Myometrial cell (primary cell): ENCODE measurements at places on chromosomes 3 and 15. TPM values are rescaled to one million over a fixed set of nuclear protein-coding genes. Genes with fewer than 3 reads are reported as not detected.

The CD200R1L gene
- not detected in 2 replicates for total RNA-seq

The ALG1L2 gene
- total RNA-seq = not detected in 2 replicates

The FGD5 gene
- not detected in 2 replicates for total RNA-seq

The TICRR gene
- 3.2 and 4.3 TPM in 2 replicates for total RNA-seq

The ARPP21 gene
- not detected in 2 replicates for total RNA-seq

The KNG1 gene
- total RNA-seq = not detected in 2 replicates

The LRRC49 gene
- 5.5 and 17.5 TPM in 2 replicates for total RNA-seq

The KBTBD12 gene
- not detected in 2 replicates for total RNA-seq

The LEKR1 gene
- total RNA-seq = 0.18 and 0.58 TPM in 2 replicates

The GOLGA8G gene
- total RNA-seq = not detected in 2 replicates

The SLC2A2 gene
- not detected in 2 replicates for total RNA-seq

The TJP1 gene
- 73.8 and 78.3 TPM in 2 replicates for total RNA-seq
